HT-29 (cell line): ENCODE measurements at places on chromosomes 4 and X. TPM values are rescaled to one million over a fixed set of nuclear protein-coding genes. Genes with fewer than 3 reads are reported as not detected.
A peak's percentile ranks its signal among the peaks of the same experiment; 100 is the strongest.

CT45A1 gene
- not detected in 2 replicates for total RNA-seq

NLGN4X gene
- not detected in 2 replicates for total RNA-seq

PTCHD1 gene
- total RNA-seq, result not detected in 2 replicates

HDAC6 gene
- total RNA-seq, result 60.6 and 65.2 TPM in 2 replicates

LNX1 gene
- total RNA-seq, result 9.4 and 10.1 TPM in 2 replicates

GRSF1 gene
- total RNA-seq, result 40.7 and 48.3 TPM in 2 replicates

HMX1 gene
- total RNA-seq, result not detected in 2 replicates

GPM6B gene
- total RNA-seq, result not detected in 2 replicates

- DNase-seq, result no peak
Measured at GRCh38 chr4:53923921-53924320, 140.5 kb downstream of the CHIC2 start.

GRCh38 chrX:19769467-19769866, 117.9 kb downstream of the SH3KBP1 start:
- DNase-seq, result no peak

- DNase-seq, result peak; percentile 2
Measured at GRCh38 chr4:176563591-176563990, 229.1 kb downstream of the VEGFC start.

DNA sequence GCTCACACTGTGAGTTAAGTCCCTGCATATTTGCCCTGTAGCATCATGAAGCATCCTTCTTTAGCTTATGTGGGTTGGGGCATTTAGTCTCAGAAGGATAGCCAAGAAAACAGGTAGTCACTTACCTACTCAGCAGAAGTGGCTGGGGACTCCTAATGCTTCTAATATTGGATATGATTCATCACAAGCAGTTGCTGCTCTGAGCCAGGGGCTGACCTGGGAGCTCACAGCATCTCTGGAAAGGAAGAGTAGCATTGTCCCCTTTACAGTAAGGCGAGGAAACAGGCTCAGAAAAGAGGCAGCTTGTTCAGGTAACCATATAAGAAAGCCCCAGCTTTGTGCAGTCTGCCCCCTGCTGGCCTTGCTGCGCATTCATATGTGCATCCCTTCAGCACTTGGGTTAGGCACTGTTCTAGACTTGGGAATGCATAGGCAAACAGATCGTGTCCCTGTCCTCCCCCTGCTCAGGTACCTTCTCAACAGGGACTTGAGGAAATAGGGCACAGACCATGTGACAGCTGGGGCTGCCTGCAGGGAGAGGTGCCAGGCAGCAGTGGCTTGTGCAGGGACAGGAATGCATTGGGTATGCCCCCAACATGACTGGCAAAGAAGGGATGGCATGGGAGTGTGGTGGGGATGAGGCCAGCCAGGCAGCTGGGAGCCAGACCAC, 35.7 kb upstream of the TBC1D14 start:
- DNase-seq, result peak; percentile 81

DNA sequence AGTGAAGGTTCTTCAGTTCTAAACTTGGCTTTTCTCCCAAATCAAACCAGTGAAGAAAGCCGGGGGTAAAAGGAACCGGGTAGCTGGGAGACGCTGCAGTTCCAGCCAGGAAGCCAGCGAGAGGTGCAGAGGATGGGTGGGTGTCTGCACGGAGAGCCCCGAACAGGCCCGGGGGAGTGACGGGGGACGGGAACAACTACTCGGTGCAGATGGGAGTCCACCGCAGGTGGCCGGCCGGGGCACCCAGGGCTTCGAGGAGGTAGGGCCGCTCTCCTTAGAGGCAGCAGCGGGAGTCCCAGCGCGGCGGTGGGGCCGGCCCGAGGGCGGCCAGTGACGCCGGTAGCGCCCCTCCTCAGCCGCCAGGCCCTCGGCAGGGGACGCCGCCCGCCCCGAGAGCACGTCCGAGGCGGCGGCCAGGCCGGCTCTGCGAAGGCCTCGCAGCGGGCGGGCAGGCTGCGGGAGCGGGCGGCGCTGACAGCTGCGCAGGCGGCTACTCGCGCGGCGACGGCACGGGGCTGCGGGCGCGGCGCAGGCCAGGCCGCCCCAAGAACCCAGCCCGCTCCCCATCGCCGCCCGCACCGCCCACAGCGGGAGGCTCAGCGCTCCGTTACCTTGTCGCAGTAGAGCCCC, 449 bp downstream of the FBXL5 start:
- peak; percentile 50 for DNase-seq

DNA sequence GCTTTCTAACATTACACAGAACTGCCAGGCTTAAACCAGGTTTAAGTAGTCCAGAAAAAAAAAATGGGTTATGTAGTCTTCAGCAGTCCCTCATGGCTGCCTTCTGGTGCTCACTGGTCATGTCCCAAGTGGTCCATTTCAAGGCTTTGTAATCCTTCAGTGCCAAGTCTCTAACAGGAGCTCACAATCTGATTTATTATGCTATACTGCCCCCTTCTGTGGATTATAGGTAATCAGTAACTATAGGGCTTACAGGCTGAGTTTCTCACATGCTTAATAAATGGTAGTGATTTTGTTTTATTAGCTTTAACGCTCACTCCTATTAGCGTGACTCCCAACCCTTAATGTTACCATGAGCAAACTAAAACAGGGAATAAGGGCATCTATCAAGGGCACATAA, 92.5 kb upstream of the EDA2R start:
- DNase-seq, result peak; percentile 67

- no peak for DNase-seq
Measured at GRCh38 chr4:20271950-20272349, 20.2 kb downstream of the SLIT2 start.

GRCh38 chrX:13495232-13495631, 74.2 kb upstream of the EGFL6 start:
- DNase-seq, result peak; percentile 71

- no peak for DNase-seq
Measured at GRCh38 chrX:22516893-22517292, 244.2 kb downstream of the CBLL2 start.

GRCh38 chrX:43868791-43869190, 13.5 kb downstream of the MAOB start:
- no peak for DNase-seq

GRCh38 chr4:185201977-185202962, 1.5 kb downstream of the CFAP97 start:
- peak; percentile 63 for DNase-seq

GRCh38 chrX:31021537-31021936, 50.3 kb downstream of the FTHL17 start:
- DNase-seq, result no peak
